Lung microvascular endothelial cell (primary cell): ENCODE measurements at places on chromosomes 3 and 15. TPM values are rescaled to one million over a fixed set of nuclear protein-coding genes. Genes with fewer than 3 reads are reported as not detected.

CHST2 gene
- total RNA-seq: 3.7 and 5.4 TPM in 2 replicates

ABHD17C gene
- 4.0 and 5.0 TPM in 2 replicates for total RNA-seq

DNA sequence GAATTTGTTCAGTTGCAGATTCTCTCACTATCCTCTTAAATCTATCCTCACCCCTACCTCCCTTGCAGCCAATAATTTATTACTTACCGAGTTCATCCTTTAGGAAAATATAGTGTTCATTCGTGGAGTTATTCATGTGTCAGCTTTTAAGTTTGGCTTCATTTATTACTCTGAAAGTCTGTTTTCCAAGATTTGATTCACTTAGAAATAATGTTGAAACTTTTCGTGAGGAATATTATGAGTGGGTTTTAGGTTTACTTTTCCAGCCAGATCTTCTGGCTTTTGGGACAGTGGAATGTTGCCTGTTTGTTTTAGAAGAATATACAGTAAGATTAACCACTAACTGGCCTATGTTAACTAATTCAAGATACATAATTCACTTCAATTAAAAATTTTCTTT, 161.0 kb upstream of the CGNL1 start:
- DNase-seq: no peak

GRCh38 chr3:52383446-52383845, 61.5 kb downstream of the SEMA3G start:
- no peak for DNase-seq

GRCh38 chr15:29919380-29919881, 97.2 kb upstream of the TJP1 start:
- DNase-seq: no peak

GRCh38 chr3:57064572-57064971, 4.1 kb downstream of the SPATA12 start:
- no peak for DNase-seq

DNA sequence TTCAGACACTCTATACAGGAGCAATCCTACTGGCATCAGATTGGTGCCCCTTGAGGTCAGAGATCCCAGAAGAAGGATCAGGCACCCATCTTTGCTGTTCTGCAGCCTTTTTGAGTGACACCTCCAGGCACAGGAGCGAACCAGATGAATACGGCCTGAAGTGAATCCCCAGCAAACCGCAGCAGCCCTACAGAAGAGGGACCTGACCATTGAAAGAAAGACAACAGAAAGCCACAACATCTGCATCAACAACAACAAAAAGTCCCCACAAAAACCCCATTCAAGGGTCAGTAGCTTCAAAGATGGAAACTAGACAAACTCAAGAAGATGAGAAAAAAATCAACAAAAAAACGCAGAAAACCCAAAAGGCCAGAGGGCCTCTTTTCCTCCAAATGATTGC, 130.4 kb downstream of the PPM1L start:
- no peak for DNase-seq

- DNase-seq: no peak
Observed at GRCh38 chr15:81863162-81863561, 182.7 kb downstream of the MEX3B start.

- DNase-seq: no peak
Observed at GRCh38 chr3:112093180-112093522, 7.0 kb downstream of the C3orf52 start.

DNA sequence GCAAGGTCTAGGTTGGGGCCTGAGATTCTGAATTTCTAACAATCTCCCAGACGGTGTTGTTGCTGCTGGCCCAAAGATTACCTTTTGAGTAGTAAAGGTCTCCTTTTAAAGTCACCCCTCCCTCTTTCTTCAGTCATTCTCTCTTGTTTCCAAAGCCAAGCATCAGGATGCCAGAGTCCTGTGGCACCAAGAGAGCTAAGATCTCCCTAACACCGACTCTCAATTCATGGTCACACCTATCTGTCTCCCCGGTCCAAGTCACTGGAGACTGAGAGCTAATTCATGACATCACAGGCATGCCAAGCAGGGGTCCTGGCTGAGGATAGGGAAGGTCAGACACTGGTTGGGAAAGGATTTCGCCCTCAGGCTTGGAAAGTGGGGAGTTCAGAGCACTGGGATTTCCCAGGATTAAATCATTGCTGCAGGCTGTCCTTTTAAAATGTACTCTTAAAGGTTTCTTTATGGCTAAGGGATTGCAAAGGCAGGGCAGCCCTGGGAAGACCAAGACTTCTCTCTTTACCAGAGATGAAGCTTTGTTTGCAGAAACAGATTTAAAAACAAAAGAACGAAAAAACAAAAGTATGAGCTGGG, 7.3 kb downstream of the SHOX2 start:
- DNase-seq: no peak
